ENCODE measurements at places on chromosomes 1 and 21.

- no peak for DNase-seq
These were observed at the start of gene SELENBP1 for GRCh38 chr1:151372058-151372934. Gene SELENBP1 (minus strand): TSS chr1:151372705. CDS start chr1:151372641, 64 bp downstream.

DNA sequence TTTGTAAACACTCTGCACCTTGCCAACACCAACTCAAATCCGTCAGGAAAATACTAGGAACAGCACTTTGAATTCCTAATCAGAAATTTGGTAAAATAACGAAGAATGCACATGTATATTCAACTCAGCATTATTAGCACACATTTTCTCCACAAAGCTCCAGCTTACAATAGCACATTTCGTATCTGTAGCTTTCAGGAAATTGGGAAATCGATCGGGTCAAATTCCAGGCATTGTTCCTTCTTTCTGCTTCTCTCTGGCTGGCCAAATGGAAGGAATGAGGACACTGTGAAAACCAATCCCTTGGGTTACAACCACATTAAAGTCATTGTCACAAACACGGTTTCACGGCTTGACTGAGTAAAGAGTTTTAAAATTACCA, 58.6 kb downstream of the NPHP4 start:
- no peak for DNase-seq

GRCh38 chr1:167669209-167670124, 39.4 kb downstream of the RCSD1 start:
- no peak for DNase-seq

DNA sequence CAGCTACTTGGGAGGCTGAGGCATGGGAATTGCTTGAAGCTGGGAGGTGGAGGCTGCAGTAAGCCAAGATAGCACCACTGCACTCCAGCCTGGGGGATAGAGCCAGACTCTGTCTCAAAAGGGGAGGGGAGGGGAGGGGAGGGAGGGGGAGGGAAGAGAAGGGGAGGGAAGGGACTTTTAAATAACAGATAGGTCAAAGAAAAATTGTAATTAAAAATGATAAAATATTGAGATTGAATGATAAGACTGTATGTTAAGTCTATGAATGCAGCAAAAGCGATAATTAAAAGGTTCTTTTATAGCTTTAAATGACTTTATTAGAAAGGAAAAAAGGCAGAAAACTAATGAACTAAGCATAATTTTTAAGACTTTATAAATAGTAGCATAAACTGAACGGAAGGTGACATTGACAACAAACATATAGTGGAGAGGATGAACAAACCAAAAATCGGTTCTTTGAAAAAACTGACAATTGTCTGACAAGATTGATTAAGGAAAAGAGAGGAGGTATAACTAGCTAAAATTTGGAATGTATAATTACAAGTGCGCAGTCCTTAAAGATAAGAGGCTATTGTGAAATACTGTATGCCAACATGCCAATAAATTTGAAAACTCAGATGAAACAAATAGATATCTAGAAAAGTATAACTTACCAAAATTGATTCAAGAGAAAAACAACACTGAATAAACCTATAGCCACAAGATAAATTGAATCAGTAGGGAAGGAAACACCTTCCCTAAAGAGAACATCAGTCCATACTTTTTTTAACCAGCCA, 8.4 kb downstream of the SPOCD1 start:
- no peak for DNase-seq

DNA sequence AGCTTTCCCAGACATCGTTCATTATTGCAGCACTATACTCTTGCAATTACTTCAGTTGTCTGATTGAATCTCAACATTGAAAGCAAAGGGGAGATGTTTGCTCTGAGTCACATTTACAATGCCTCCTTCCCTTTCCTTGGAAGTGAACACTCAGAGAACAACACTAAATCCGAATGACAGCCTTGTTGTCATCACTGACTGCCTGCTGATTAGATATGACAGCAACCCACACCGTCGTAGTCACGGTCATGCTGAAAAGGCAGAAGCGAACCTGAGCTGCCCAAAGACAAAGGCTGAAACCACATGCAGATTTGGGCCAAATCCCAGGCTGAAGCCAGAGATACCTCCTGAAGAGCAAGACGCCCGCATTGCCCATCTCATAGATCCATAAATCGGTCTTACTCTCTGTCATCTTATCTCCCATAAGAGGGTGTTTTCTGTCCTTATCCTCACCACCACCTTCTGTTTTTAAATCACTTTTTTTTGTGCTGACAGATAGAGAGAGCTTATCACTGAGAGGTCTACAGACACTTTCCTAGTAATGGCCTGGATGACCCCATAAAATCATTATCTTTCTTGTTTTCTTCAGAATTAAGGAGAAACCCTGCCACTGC, 47.5 kb downstream of the TMCO4 start:
- no peak for DNase-seq

GRCh38 chr1:7322283-7322785, 448.8 kb upstream of the VAMP3 start:
- DNase-seq, result no peak

- peak; percentile 92 for DNase-seq
These were observed 164.4 kb downstream of the TRIM33 start for GRCh38 chr1:114346480-114347029.

GRCh38 chr1:62343911-62344310, 24.7 kb upstream of the KANK4 start:
- DNase-seq, result no peak

GRCh38 chr1:12098786-12099185, 35.7 kb downstream of the TNFRSF8 start:
- DNase-seq, result no peak

GRCh38 chr21:43596616-43597015, 62.7 kb downstream of the HSF2BP start:
- no peak for DNase-seq

DNA sequence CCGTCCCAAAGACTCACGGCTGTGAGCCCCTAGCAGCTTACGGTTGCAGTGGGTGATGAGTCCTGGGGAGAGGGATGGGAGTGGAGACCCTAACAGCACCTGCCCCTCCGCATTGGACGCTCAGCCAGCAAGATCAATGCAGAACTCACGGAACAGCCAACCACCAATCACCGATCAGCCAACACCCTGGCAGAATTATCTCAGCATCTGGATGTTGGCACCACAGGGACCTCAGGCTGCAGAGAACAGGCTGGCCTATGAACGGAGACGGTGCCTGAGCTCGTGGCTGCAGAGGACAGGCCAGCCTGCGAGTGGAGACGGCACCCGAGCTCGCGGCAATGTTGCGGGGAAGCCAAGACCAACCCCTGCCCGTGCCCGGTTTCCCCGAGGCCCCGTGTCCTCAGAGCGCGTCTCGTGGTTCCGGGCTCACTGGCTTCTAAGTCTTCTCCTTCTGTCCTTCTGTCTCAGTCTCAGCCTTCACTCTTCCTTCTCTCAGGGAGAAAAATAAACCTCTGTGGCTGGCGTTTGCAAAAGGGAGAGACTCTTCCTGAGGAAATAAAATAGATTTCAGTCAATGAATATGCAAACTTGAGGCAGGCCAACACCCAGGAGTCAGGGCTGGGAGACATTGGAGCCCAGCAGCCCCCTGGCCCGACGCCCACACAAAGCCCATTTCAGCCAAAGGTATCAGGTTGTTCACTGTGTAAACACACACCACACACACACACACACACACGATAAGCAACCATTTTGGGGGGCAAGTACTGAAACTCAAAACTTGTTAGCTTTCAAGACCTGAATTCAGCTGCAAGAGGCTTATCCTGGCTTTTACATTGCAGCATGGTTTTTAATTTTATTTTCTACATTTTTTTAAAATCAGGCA, 67.8 kb downstream of the SIK1 start:
- no peak for DNase-seq

- no peak for DNase-seq
These were observed 18.7 kb upstream of the PLA2G2E start for GRCh38 chr1:19942088-19942487.

DNA sequence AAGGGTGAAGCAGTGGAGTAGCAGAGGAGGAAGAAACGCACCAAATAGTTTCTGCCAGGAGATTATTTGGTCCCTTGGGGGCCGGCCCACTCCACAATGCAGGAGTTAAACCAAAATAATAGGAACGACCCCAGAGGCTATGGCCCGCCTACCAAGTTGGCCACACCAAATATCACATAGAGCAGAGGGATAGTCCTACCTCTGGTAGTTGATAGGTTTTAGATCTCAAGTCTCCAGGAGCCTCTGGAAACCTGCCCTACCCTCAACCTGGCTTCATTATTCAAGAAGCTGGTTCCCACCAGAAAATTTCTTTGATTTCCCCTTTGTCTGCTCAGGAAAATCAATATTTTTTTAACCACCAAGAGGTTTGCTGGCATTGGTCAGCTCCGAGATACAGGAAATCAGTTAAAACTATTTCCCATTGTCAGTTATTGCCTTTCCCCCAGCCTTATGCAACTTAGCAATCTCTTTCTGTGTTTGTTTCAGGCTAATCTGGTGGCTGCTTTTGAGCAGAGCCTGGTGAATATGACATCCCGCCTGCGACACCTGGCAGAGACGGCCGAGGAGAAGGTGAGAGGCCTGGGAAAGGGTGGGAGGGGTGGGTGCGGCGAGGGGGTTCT, 35.5 kb upstream of the IPO9 start:
- no peak for DNase-seq

DNA sequence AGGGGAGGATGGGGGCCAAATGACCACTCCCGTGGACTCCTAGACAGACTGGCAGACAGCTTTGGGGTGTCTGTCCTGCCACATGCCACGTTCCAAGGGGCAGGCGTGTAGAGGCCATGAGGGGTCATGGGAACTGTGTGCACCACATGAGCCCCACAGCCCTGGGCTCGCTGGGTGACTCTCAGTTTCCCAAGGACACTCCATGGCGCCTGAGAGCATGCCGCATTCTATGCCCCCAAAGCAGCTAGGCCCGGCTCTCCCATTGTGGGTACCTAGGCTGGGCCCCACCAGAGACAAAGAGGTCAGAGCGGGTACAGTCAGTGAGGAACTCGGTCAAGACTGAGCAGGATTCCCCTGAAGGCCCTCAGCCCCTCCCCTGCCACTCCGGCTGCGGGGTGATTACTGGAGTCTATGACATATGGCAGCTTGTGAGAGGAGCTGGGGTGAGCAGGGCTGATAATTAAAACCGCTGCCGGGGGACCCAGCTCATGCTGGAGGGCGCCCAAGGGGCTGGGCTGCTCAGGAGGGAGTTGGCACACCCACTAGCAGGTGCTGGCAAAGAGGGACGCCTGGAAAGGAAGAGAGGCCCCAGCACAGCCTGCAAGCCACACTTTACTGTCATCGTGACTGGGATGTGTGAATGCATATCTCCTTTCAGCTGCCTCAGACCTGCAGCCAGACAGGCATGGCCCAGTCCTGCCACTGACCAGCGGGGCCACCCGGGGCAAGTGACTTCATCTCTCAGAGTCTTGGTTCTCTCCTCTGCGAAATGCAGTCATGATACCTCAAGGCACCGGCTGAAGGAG, 8.4 kb downstream of the LRP8 start:
- DNase-seq, result no peak

DNA sequence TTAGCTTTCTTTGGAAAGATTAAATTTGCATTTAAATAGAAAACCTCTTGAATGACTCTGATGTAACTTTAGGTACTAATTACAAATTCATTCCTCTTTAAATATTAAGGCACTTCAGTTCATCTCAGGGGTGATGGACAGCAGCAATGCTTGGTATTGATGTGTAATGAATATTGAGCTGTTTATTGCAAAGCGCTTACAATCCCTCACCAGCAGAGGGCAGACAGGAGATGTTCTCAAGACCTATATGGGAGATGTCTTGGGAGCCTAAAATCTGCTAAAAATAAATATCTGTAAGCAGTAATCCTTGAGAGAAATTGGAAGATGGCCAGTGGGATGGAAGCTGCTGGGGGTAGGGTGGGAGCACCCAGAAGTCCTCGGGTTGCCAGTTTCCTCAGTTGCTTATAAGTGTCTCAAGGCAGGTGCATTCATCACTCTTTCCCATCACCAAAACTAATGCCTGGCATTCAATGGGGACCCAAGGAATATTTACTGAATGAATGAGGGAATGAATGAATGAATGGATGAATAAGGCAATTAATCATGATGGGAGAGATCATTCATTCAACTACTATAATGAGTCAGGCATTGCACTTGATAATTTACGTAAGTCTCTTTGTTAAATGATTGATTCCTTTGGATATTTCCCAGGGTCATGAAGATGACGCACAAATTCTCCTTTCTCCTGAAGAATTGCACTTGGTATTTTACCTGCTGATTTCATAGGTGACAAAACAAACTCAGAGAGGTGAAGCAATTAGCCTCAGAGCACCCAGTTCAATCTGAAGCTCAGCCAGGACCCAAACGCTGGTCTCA, 2.3 kb downstream of the KLHDC8A start:
- peak; percentile 33 for DNase-seq

- DNase-seq, result no peak
These were observed 140.3 kb downstream of the LMX1A start for GRCh38 chr1:165216254-165216653.

- DNase-seq, result no peak
These were observed 499.2 kb downstream of the OMA1 start for GRCh38 chr1:58047265-58047858.

- DNase-seq, result no peak
These were observed 265.2 kb downstream of the ATG4C start for GRCh38 chr1:63049135-63049534.

DNA sequence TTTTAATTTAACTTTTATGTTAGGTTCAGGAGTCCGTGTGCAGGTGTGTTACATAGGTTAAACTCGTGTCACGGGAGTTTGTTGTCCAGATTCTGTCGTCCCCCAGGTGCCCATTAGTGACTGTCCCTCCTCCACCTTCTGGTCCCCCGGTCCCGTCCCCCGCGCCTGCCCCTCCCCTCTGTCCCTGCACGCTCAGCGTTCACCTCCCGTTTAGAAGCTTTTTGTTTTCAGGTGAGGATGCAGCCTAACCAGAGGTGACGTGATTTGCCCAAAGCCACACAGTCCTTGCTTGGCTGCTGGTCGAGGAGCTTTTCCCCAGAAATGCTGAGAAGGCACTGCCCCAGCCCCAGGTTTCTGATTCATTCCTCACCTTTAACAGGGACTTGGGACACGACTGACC, 844 bp downstream of the C1orf146 start:
- DNase-seq, result no peak

DNA sequence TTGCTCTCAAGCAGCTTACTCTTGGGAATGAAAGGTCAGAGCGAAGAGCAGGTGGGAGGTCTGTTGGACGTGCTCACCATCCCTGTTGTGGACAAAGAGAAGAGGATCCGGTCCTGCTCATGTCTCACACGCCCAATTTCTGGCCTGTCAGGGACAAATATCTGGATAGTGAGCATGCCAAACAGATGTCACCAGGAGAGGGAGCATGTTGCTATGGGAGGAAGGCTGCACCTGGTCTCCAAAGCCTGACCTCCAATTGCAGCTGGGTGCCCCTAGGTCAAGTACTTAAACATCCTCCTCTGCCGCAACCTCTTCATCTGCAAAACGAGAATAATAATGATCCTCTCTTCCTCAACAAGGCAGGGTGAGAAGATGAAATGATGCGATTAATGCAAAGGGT, 53.4 kb downstream of the DMRTA2 start:
- DNase-seq, result no peak

- DNase-seq, result no peak
These were observed 334.8 kb upstream of the VAMP3 start for GRCh38 chr1:7436056-7437005.

- DNase-seq, result no peak
These were observed 274.9 kb downstream of the LMO4 start for GRCh38 chr1:87603626-87604025.
